NCI-H2107 (cell line): ENCODE measurements at places on chromosomes 5 and 9.

- no peak for DNase-seq
These were observed 710 bp upstream of the PIP5KL1 start for GRCh38 chr9:127931092-127931881.

DNA sequence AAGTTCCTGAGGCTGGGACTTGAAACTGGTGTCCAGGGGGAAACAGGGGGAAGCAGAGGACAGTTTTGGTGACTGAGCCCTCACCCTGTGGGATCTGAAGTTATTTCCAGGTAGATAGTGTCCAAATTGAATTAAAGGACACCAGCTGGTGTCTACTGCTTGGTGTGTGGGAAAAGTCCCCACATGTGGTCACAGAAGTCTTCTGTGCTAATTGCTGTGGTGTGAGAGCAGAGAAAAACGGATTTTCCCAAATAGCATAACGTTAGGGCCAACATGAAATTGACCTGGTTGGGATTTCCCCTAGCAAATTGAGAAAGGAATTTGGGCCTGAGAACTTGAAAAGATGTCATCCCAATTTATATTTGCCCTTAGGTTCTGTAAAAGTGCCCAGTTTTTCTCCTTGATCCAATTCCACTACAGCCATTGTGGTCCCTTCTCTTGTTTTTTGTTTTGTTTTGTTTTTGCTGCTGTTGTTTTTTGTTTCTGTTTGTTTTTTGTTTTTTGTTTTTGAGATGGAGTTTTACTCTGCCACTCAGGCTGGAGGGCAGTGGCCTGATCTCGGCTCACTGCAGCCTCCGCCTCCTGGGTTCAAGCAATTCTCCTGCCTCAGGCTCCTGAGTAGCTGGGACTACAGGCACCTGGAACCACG lies 5.6 kb upstream of the STARD4 start:
- DNase-seq: no peak

- DNase-seq: no peak
These were observed 62.7 kb downstream of the EPB41L4A start for GRCh38 chr5:112356178-112356956.

- no peak for DNase-seq
These were observed 214.6 kb downstream of the PDZD2 start for GRCh38 chr5:31853398-31854135.

- no peak for DNase-seq
These were observed 230.7 kb downstream of the SEMA6A start for GRCh38 chr5:116343961-116344360.

- DNase-seq: no peak
These were observed 42.2 kb downstream of the ERP44 start for GRCh38 chr9:100056561-100056960.

GRCh38 chr5:65861830-65862241 lies 64.5 kb upstream of the ERBIN start:
- no peak for DNase-seq

GRCh38 chr9:27595733-27596132 lies 22.5 kb upstream of the C9orf72 start:
- no peak for DNase-seq

DNA sequence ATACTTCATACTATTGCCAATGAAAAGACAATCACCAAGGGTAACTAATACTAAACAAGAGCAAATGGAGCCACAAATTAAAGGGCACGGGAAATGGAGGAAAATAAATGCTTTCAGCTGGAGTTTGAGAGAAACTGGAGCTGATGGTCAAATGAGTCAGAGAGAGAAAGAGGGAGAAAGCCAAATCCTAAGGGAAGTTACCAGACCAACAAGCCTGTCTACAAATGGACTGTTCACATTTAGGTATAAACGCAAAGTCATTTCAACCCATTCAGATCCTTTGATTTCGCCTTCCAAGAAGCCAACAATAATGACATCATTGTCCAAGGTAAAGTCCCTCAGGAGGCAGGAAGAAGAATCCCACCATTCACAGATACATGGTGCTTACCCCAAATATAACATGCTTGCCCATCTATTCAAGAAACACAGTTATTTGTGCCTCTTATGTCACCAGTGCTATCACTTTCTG lies 351.8 kb downstream of the RAB3C start:
- DNase-seq: no peak

DNA sequence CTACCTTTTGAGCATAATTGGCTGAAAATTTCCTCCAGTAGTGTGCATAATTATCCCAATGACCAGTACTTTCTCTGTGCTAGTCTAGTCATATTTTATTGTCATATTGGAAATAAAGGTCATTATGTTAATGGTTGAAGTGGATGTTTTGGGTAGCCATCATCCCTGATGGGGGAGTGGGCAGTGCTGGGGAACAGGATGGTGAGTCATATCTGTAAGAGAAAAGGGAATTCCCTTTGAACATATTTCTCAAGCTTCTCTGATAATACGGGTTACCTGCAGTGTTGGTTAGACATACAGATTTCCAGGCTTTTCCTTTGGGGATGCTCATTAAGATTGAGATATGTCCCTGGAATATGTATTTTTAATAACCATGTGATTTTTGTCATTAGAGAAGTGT lies 33.3 kb upstream of the SPATA31D4 start:
- no peak for DNase-seq

- no peak for DNase-seq
These were observed 116.9 kb upstream of the MRPS30 start for GRCh38 chr5:44691802-44692201.

GRCh38 chr5:173612948-173613347 lies 3.5 kb downstream of the BOD1 start:
- no peak for DNase-seq

GRCh38 chr5:178774866-178775539 lies 44.5 kb upstream of the ZNF354A start:
- DNase-seq: no peak

GRCh38 chr9:37271679-37272078 lies 150.8 kb upstream of the GRHPR start:
- no peak for DNase-seq
